ENCODE measurements at places on chromosomes 1 and 21.

DNA sequence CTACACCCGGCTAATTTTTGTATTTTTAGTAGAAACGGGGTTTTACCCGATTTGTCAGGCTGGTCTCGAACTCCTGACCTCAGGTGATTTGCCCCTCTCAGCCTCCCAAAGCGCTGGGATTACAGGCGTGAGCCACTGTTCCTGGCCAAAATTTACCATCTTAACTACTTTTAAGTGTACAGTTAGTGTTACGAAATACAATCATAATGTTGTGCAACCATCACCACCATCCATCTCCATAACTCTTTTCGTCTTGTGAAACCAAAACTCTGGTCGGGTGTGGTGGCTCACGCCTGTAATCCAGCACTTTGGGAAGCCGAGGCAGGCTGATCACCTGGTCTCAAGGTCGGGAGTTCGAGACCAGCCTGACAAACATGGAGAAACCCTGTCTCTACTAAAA is 14.1 kb upstream of the ZBTB40 start:
- DNase-seq = no peak

DNA sequence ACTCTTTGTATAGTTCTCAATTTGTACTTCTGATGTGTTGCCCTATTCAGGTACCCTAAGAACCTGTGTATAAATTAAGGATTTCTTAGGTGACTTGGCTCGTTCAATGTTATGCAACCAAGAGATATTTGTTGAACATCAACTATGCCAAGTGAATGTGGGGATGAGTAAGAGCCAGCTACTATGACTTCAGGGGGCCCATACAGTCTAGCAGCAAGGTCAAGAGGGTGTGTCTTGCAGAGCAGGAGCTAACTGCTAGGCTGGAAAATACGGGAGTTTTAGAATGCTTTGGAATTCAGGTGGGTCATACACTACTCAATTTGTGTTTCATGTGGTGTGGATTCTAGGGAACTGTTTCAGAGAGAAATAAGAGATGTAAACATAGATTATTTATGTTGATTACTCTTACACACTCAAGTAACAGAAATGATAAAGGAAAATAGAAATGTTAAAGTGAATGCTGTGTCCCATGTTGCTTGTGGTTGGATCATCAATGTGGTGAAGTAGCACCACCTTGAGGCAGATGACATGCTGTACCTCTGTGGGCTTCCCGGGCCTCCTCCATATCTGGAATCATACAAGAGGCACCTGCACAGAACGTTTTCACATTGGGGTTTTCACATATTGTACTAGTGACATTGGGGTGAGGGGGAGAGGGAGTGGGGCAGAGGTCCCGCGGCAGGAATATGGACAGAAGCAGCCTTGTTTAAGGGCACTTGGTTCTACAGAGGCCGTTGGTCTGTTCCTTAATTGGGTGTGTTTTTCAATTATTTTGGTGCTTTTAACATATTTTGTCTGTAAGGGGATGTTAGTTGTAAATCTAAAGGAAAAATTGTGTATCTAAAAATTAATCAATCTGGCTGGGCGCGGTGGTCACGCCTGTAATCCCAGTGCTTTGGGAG is 12.4 kb downstream of the ARPC5 start:
- peak; percentile 34 for DNase-seq

GRCh38 chr1:180280617-180281016 is 50.6 kb downstream of the LHX4 start:
- DNase-seq = no peak

DNA sequence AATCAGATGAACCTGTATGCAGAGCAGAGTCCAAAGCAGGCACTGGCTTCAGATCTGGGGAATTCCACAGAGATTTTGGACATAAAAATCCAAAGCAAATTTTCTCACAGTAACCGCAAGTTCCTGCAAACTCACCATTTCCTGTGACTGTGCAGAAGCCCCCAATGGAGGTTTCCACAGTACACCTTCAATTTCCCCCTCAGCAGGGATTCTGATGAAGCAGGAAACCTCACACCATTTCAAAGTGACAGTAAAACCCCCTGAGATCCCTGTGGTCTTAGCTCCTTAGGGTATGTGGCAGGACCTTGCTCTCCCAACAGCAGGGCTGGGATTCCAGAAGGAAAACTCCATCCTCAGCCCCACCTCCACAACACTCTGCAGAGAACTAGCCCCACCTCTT is 6.0 kb upstream of the TGFBR3 start:
- DNase-seq = no peak

- peak; percentile 81 for DNase-seq
Observed at GRCh38 chr21:46317710-46318463, 5.8 kb downstream of the C21orf58 start.

GRCh38 chr1:119564548-119564947 is 57.5 kb downstream of the HSD3B1 start:
- DNase-seq = no peak

GRCh38 chr1:58879464-58879863 is 95.6 kb upstream of the JUN start:
- no peak for DNase-seq

DNA sequence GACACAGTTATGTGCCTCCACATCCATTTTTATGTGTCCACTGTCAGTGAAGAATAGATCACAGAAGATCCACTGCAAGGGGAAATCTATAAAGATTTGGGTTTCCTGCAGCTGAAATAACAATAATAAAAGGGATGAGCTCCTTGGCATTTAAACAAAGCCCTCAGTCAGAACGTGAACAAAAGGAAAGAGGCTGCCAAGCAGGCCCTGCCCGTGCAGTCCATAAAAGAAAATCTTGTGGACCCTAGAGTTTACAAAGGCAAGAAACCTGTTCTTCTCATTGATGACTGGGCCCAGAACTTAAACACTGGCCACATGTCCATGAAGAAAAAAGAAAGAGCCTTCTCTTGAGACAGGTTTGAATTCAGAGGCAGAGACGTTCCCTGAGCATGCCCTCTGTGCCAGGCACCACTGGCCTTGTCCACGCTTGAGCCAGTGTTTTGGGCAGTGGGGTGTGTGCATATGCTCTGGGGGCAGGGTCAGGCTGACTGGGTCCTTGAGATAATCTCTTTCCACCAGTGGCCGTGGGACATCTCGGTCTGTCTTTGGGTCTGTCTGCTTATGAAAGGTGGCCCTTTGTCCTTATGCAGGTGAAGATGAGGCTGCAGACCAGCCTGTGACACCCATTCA is 142.7 kb downstream of the HIVEP3 start:
- DNase-seq = no peak

DNA sequence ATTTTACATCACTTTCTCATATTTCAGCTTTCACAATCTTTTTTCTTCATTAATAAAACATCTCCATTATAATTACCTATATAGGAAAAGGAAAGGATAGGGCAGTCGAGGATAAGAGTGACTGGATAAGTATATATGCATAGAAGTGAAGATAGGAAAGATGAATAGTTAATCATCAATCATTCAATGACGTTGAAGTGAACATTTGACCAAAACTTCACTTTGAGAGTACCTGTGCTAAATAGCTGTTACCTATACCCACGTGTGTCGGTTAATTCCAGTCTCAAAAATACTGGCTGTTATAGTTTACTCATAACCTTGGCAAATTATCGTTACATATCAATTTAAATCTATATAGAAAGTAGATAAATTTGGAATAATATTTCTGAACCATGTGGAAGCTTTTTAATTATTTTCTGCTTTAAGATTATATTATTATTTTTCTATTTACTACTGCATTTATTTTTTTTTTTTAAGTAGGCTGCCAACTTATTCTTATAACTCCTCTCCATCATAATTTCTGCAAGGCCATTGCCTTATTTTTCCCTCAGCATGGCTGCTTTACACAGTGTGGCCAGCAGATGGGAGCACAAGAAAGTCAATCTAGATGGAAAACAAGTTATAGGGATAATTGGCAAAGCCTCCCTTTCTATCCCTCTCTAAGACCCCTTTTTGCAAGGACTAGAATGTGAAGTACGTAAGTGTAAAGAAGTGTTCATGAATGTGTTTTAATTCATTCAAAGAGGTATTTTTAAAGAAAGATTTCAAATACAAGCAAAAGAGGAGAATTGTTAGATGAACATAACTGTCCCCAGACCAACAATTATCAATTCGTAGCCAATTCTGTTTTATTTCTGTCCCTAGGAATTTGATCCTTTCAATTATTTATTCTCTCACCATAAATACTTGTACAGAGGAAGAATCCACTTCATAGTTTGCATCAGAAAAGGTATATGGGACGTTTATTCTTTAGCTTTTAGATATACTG is 290.4 kb downstream of the KCNT2 start:
- no peak for DNase-seq

DNA sequence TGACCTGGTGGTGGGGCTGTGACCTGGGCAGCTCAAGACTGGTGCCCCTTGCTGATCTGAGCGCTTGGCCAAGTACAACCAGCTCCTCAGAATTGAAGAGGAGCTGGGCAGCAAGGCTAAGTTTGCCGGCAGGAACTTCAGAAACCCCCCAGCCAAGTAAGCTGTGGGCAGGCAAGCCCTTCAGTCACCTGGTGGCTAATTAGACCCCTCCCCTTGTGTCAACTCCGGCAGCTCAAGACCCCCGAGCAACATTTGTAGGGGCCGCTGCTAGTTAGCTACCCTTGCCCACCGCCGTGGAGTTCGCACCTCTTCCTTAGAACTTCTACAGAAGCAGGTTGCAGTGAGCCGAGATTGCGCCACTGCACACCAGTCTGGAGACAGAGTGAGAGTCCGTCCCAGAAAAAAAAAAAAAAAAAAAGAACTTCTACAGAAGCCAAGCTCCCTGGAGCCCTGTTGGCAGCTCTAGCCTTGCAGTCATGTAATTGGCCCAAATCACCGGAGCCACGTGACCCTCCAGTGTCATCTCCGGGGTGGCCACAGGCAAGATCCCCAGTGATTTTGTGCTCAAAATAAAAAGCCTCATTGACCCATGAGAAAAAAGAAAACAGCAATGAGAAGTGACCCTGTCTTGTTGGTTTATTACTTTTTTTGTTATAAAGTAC is 39.3 kb upstream of the LGALS8 start:
- no peak for DNase-seq

GRCh38 chr1:99662539-99663080 is 16.7 kb downstream of the PALMD start:
- DNase-seq = no peak

DNA sequence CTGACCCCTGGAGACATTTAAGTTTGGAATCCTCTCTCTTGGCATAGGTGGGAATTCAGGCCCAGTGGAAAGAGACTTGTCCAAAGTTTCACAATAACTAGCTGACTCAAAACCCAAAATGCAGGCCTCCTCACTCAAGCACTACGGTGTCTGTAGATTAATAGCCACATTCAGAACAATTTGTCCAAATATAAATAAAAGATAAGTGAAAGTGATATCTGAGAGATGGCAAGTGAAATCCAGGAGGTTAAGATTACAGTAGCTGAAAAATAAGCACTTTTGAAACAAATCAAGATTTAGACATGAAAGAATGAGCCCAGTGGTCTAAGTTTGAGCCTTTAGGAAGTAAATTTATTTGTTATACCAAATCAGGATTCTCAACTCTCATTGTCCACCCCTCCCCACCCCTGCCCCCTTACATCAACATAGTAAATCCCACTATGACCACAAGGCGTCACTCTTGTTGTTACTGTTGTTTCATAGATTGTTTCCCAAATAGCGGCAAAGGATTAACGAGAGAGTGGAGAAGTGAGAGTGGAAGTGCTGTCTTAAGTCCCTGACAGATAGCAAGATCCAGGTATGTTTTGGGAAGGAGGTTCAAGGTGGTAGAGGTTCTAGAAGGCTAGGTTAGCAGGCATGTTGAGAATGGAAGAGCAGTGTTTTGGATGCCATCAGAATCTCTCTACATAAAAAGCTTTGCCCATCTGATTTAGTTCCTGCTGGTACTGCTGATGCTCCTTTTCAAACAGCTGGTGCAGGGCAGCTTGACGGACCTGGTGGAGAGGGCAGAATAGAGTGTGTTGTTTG is 7.1 kb upstream of the TPM3 start:
- DNase-seq = peak; percentile 12

GRCh38 chr1:230124186-230125128 is 57.4 kb downstream of the GALNT2 start:
- DNase-seq = peak; percentile 73

GRCh38 chr21:21341041-21341440 is 342.8 kb downstream of the NCAM2 start:
- DNase-seq = no peak

- no peak for DNase-seq
Observed at GRCh38 chr1:88890791-88891317, 513 bp downstream of the GTF2B start.

GRCh38 chr1:56123421-56123820 is 455.9 kb downstream of the PLPP3 start:
- DNase-seq = no peak

DNA sequence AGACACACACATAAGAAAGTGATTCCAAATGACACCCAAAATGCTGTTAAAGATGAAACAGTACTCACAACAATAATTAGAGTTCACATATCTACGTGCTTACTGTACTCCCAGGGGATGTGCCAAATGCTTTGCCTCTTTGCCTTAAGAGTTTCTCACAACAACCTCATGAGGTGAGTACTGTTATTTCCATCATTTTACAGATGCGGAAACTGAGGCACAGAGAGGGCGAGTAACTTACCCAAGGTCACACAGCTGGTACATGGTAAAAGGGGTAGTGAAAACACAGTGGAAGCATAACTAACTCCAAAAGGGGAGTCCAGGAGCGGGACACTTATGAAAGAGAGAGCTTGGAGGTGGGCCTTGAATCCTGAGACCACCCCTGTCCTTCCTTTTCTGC is 171.8 kb downstream of the ACTL8 start:
- DNase-seq = no peak

DNA sequence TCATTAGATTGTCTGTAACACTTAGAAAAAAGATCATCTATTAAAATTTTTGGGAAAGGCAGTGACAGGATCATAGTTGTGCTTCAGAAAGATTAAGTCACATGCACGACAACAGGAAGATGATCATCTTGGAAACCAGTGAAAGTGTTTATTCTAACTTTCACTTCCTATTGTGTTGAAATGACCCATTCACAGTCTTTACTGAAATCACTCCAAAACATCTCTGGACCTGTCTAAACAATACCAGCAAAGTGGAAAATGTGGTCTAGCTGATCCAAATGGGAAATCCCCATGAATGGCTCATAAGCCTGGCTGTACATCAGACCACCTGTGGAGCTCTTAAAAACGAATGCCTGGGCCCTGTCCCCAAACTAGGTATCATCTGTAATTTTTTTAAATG is 111.1 kb upstream of the ETV3 start:
- no peak for DNase-seq

DNA sequence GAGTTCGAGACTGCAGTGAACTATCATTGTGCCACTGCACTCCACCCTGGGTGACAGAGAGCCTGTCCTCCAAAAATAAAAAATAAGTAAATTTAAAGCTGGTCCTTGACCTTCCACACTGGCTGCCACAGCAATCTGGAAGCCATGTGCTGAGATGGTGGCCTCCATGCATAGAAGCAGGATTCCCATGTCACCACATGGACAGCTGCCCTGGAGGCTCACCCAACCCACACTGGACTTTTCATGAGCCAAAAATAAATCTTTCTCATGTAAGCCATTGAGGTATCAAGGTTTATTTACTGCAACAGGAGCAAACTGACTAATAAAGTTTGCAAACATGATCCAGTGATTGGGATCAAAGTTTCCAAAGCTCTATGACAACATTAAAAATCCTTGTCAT is 88.5 kb downstream of the SETD4 start:
- DNase-seq = no peak

- no peak for DNase-seq
Observed at GRCh38 chr1:24502065-24502708, 449 bp upstream of the RCAN3 start.

GRCh38 chr1:232137066-232137465 is 492.9 kb downstream of the SIPA1L2 start:
- no peak for DNase-seq

All from NCI-H2107 (cell line).